Placental pericyte (primary cell): ENCODE measurements at places on chromosomes 1 and 21. TPM values are rescaled to one million over a fixed set of nuclear protein-coding genes. Genes with fewer than 3 reads are reported as not detected.

LPAR3 gene
- 2.6 and 16.0 TPM in 2 replicates for total RNA-seq

HRNR gene
- not detected in 2 replicates for total RNA-seq

B3GALT2 gene
- total RNA-seq = under 0.01 and 0.86 TPM in 2 replicates

KIAA0040 gene
- 0.66 and 1.1 TPM in 2 replicates for total RNA-seq

KCNE1 gene
- 0.43 and 1.3 TPM in 2 replicates for total RNA-seq

ZNF648 gene
- under 0.01 TPM in 1 of 2 replicates, not detected in the other for total RNA-seq

DSCAM gene
- not detected in 2 replicates for total RNA-seq

GPR89B gene
- 14.2 and 30.1 TPM in 2 replicates for total RNA-seq

LSS gene
- 115 and 261 TPM in 2 replicates for total RNA-seq

COL9A2 gene
- total RNA-seq = 0.14 and 1.8 TPM in 2 replicates

SRSF11 gene
- 98.9 and 154 TPM in 2 replicates for total RNA-seq

PIGP gene
- total RNA-seq = 6.4 and 7.7 TPM in 2 replicates

LIX1L gene
- total RNA-seq = 27.8 and 43.1 TPM in 2 replicates

WDR64 gene
- not detected in 2 replicates for total RNA-seq

RGS7 gene
- total RNA-seq = 0.29 TPM in 1 of 2 replicates, not detected in the other

MARK1 gene
- 0.43 and 0.66 TPM in 2 replicates for total RNA-seq
